ENCODE measurements at places on chromosomes 16 and 17.

DNA sequence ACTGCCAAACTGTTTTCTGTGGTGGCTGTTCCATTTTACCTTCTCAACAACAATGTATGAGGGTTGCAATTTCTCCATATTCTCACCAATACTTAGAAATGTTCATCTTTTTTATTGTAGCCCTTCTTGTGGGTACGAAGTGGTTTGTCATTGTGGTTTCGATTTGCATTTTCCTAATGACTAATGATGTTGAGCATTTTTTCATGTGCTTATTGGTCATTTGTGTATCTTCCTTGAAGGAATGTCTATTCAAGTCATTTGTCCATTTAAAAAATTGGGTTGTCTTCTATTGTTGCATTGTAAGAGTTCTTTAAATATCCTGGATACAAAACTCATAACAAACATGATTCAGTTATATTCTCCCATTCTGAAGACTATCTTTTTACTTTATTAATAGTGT is 47.5 kb upstream of the CCL2 start:
- DNase-seq, result no peak

DNA sequence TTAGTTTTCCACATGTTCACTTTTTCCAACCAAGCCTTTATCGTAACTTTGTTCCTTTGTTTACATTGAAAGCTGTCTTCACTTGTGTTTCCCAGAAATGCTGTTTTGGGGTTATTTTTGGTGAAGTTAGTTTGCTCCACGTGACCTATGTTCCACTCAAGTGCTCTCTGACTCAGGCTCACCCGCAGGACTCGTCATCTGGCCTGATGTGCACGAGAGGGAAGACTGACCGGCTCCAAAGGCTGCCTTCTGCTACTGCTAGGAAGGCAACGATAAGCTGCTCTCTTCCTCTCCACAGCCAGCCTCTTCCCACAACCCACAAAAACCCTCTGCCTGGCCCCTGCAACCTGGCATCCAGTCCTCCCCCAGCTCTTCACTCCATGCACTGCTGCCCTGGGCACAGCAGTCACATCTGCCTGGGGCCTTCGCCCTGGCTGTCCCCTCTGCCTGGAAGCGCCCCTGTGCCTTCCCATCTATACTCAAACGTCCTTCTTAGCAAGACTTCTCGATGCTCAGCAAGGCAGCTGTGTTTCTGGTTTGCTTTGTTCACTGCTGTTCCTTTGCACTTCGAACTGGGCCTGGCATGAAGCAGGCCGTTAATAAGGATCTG is 28.0 kb downstream of the ZCCHC14 start:
- peak; percentile 24 for DNase-seq

DNA sequence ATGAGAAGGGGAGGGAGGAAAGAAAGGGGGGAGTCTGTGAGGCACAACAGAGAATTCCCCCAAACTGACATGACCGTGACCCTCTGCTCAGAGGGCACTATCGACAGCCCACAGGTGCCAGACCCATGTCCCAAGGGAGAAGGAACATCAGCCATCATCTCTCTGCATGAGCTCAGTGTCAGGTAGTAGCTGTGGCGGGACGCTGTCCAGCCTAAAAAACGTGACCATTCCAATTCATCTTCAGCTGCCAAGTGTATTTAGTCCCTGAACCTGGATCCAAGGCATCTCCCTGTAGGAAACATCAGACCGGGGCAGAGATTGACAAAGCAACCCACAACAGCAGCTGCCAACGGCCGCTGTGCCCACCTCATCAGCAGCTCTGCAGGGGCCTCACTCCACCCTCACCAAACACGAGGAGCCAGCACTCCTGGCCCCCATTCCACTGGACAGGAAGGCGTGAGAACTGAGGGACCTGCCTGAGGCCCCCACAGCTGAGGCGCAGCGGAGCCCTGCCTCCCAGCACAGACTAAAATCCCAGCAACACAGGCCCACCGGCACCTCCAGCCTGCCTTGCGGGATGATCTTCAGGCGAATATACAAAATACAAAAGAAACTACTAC is 8.6 kb downstream of the TAF1C start:
- no peak for DNase-seq

DNA sequence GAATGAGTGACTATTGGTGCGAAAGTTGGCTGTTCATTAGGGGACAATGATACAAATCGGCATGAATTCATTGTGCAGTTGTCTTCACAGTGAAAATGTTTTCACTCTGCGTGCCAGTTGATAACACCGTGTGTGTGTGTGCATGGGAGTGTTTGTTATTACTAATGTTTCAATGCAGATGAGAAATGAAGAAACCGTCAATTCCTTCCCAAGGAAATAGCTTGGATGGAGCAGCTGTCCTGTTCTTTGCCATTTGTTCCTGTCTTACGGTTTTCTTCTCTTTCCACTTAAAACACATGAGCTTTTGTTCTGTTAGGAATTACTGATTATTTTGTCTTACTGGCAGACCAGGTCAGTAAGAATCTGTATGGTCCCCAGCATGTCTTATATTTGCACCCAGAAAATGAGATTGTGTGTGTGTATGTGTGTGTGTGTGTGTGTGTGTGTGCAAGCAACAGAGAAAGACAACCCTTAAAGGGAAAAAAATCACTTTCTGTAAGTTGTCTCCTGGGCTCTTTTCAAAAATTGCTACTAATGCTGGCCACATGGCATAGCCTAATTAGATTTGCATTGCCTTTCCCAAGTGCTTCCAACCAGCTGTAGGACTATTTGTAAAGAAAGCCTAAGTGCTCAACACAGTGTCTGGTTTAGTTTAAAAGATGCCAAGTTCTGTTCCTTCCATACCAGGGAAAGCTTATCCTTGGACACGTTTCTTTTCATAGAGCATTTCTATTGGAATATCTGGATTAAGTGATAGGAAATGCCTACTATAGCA is 23.8 kb downstream of the SHISA9 start:
- DNase-seq, result no peak

DNA sequence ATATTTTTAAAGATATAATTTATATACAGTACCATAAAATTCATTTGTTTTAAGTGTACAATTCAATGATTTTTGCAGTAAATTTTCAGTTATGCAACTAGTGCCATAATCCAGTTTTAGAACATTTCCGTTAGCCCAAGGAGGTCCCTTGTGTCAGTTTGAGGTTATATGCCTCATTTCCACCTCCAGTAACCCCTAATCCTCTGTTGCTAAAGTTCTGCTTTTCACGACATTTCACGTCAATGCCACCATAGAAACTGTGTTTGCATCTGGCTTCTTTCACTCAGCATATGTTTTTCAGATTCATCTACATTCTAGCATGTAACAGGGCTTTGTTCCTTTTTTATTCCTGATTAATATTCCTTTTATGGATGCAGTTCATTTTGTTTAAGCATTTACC is 42.4 kb upstream of the NUDT7 start:
- DNase-seq, result no peak

GRCh38 chr17:18267366-18267765 is 6.9 kb downstream of the MIEF2 start:
- DNase-seq, result no peak

DNA sequence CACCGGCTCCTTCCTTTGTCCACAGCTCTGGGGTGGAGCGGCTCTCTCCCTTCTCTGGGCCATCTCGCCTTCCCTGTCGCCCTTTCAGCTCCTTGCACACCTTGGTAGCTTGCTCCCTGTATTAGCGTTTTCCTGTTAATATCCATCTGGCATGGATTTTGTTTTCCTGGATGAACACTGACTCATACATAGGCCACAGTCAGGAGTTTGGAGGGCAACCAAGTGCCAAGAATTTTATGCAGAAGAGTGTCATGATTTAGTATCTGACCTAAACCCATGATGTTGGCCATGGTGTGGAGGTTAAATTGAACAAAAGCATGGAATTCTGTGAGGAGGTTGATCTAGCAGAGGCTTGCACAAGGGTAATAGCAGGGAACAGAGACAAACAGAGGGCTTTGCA is 180.9 kb downstream of the AIPL1 start:
- no peak for DNase-seq

DNA sequence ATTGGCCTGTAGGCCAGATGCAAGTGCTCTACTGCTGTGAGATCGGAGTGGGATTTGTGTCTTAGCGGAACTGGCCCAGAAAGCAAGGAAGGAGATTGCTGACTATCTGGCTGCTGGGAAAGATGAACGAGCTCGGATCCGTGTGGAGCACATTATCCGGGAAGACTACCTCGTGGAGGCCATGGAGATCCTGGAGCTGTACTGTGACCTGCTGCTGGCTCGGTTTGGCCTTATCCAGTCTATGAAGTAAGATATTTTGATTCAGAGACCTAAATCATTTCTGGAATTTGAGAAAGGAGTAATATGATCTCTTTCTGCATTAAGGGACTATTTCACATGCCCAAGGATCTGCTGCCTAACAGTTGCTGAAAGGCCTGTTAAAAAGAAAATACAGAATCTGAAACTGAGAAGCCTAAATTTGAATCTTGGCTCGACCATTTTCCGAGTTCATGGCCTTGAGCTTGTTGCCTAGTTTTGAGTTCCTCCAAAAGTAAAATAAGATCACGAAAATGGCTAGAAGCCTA is 21.1 kb downstream of the IST1 start:
- DNase-seq, result no peak

- DNase-seq, result no peak
Measured at GRCh38 chr17:37359682-37360188, 16.1 kb upstream of the C17orf78 start.

- DNase-seq, result no peak
Measured at GRCh38 chr16:9661336-9662017, 520.8 kb downstream of the GRIN2A start.

GRCh38 chr17:26731005-26731921 is 562.7 kb upstream of the WSB1 start:
- no peak for DNase-seq

DNA sequence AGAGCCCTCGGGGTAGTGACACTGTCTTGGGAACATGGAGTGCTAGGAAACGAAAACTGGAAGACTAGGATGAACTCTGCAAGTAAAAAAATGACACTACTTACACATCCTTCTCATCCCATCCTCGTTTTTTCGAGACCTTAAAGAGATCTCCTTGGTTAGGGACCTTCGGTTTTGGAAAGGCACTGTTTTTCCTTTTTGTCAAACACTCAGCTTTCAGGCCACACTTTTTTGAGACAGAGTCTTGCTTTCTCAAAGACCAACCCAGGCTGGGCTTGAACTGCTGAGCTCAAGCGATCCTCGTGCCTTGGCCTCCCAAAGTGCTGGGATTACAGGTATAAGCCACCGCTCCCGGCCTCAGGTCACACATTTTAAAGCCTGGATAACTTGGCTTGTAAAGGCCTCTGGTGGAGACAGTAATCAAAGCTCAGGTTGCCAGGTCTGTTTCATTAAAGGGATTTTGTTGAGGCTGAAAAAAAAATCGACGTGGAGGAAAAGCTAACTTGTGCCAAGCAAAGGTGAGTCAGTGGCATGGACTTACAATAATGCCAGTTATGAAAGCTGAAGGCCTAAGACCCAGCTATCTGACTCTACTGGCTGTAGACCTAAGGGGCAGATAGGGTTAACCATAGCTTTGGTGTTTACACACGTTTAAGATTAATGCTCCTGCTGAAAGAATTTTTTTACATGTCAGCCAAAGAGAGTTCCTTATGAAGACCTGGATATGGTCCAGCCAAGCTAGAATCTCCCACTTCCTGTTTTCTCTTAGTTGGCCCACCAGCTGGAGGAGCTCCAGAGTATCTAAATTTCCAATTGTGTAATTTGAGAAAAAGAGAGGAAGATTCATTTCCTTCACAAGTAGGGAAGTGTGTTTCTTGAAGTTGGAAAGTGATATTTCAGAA is 823 bp downstream of the NBR1 start:
- DNase-seq, result peak; percentile 52

DNA sequence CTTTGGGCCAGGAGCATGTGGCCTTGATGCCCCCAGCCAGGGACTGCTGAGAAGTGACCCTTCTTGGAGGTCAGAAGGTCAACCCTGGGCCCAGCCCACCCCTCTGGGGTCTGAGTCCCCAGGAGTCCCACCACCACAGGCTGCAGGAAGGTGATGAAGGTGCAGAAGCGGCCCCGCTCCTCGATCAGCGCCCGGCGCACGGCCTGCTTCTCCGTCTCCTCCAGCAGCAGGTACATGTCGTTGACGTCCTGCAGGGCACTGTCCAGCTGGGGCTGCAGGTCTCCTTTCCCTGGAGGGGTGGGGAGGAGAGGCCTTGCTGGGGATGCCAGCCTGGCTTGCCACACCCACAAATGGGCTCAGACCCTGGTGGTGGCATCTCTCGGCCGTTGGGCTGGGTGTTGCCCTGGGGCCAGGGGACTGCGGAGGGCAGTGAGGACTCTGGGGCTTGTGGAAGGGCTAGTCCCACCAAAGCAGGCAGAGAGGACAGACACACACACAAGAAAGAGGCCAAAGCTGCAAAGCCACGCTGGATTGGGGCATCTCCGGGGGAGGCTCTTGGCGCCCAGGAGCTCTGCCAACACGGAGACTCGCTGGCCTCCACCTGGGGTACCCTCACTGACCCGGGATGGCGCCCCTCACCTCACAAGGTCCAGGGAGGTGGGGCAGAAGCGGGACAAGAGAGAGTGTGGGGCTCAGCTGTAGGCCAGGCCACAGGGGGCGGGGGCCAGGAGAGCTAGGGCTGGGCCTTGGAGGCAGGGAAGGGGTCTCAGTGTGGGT is 7.5 kb downstream of the MTSS2 start:
- DNase-seq, result no peak

GRCh38 chr16:84526794-84527531 is 22.5 kb upstream of the MEAK7 start:
- DNase-seq, result no peak

DNA sequence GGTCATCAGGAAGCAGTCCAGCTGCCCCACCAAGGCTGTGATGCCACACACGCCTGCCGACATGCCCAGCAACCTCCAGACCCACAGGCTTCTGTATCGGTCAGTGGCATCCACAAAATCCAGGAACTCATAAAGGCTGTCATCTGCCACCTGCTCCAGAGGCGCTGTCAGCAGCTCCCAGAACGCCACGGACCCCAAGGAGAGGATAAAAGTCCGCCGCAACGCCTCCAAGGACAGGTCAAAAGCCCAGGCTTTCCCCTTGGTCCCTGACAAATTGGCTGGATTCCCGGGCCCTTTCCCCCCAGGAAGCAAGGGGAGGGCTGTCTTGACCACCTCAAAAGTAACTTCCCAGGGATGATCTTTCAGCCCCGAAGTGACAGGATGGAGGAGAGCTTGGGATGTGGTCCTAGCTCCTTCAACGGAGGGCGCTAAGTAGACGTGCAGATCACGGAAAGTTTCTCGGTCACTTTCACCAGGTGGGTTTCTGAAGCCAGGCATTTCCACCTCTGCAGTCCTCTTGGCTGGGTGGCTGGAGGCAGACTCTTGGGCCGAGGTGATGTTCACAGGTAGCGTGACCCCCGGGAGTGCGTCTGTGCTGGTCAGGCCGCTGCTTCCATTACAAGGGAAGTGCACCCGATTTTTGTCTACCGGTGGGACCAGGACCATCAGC is 854 bp downstream of the MFSD6L start:
- no peak for DNase-seq

DNA sequence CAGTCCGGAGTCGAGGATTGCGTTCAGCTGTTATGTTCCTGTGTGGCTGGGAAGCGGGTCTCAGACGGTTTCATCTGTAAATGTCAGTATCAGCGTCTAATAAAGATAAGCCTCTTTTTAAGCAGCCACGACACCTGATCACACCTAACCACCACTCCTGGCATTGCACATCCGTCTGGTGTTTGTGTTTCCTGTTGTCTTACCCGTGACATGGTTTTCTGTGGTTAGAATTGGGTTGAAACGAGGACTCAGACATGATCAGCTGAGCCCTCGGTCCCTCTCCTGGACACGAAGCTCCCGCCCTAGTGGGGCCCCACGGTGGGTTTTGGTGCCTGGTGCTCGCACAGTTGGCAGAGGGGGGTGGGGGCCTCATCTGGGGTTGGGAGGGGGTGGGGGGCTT is 18.3 kb downstream of the CPNE7 start:
- DNase-seq, result no peak

GRCh38 chr16:86205521-86206245 is 304.6 kb upstream of the FOXF1 start:
- DNase-seq, result no peak
